ENCODE measurements at places on chromosomes 7 and 10.

DNA sequence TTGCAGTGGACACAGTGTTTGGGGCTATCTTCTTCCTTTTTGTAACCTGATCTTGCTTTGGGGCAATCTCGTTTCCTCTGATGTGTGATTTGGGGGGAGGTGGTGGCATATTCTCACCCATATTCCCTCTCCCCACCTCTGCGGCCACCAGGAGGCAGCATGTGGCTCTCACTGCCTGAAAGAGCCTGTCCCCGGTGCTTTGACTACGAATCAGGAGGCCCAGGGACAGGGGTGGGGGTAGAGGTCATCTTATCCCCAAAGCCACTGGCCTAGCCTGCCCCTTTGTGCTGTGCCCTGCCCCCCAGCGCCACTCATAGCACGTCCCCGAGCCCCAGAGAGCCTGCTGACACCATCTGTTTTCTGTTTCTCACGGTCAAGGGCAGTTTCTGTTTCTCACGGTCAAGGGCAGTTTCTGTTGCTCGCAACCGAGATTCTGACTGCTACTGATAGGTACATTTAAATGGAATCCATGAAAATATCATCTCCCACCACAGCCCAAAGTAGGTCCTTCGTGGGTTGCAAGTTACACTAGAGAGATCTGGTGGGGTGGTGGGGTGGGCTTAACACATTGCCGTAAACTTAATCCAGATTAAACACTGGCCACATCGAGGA is 28.2 kb downstream of the PHYH start:
- no peak for DNase-seq

DNA sequence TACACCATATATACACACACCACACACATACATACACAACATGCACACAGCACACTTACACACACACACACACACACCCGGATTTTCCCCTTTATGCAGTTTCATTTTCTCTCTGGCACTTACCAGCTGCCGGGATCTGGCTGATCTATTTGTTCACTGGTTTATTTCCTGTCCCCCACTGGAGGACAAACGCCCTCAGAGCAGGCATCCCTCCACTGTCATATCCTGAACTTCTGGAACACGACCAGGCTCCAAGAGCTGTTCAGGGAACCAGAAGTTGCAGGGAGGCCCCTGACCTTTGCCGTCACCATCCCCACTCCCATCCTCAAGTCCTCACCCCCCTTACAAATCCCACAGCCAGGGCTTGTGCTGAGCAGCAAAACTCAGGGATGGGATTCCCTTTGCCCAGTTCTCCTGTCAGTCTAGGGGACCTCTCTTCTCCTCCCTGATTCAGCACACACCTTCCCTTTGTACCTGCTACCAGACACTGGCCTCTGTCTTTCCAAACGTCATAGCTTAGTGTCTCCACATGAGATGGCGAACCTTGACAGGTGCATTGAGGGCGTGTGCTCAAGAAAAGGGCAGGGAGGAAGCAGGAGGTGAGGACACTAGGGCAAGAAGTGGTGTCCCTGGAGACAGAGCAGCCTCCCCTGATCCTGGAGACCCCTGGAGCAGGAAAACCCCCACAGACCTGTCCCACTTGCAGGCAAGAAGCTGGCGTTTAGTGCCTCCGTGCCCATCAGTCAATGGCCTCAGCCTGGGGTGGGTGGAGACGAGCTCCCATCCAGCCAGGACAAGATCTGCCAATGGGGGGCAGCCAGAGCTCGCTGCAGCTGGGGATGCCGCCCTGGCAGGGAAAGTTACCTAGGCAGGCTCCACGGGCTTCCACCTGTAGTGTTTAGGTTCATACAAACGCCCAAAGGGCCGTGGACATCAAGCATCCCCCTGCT is 12.7 kb upstream of the DOCK1 start:
- no peak for DNase-seq

DNA sequence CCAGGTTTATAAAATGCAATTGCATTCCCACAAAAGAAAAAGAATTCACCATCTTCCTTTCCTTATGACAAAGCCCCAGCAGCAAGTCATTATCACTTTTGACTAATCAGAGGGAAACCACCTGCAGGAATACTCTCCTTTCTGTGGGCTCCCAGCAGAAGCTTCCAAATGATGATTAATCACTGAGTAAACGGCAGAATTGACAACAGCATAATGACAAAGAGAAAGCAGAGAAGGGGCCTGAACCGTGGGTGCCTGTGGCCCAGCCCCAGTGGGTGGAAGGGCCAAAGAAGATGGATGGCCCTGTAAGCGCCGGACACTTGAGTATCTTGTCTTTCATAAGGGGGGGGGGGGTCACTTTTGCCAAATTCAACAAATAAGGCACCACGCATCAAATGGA is 152.4 kb upstream of the NRBF2 start:
- DNase-seq: no peak

DNA sequence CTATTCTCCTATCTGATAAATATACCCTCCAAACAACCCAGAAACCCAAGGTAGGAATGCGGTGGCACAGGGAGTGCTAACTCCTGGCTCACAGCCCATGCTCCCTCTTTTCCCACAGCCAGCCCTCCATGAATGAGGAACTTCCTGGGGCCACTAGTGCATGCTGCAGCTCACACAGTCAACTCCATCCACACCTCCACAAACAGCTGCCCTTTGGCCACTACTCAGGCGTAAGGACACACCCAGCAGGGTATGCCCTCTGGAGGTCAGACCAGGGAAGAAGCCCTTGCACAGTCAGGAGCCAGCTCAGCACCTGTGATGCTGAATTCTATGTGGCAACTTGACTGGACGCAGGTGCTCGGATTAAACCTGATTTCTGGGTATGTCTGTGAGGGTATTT is 85.2 kb upstream of the PIK3CG start:
- DNase-seq: no peak
